ENCODE measurements at places on chromosomes 6 and 20.

GRCh38 chr20:32569380-32570305 is 15.5 kb downstream of the NOL4L start:
- DNase-seq, result no peak

DNA sequence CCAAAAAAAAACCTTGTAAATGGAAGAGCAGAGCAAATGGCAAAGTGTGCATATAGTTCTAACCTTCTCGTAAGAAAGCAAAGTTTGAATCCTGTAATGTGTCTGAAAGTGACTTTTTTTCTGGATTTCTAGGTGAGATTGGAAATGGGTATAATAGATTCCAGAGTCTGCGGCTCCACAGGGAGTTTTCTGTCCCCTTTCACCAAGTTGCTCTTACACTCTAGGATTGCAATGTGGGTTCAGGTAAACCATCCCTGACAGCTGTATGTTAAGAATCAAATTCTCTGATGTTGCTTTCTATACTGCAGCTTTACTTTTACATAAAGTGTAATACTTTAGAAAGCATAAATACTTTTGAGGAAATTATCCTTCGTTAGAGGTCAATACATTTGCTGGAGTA is 260.1 kb downstream of the PRL start:
- no peak for DNase-seq

DNA sequence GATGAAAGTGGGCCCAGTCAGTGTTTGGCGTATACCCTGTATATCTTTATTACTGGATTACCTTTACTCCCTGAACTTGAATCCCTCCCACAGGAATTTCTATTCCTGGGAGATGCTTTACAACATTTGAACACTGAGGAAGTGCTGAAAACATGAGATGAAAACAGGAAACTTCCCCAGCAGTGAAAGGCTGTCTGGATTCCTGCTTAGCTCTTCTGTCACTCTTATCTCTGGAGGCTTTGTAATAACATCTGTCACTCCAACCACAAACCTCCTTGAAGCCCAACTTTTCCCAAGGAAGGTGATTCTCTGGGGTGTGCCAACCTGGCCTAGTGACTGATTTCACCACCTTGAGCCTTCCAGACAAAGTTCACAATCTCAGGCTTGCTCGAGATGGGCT is 264.5 kb upstream of the BMP2 start:
- DNase-seq, result no peak

DNA sequence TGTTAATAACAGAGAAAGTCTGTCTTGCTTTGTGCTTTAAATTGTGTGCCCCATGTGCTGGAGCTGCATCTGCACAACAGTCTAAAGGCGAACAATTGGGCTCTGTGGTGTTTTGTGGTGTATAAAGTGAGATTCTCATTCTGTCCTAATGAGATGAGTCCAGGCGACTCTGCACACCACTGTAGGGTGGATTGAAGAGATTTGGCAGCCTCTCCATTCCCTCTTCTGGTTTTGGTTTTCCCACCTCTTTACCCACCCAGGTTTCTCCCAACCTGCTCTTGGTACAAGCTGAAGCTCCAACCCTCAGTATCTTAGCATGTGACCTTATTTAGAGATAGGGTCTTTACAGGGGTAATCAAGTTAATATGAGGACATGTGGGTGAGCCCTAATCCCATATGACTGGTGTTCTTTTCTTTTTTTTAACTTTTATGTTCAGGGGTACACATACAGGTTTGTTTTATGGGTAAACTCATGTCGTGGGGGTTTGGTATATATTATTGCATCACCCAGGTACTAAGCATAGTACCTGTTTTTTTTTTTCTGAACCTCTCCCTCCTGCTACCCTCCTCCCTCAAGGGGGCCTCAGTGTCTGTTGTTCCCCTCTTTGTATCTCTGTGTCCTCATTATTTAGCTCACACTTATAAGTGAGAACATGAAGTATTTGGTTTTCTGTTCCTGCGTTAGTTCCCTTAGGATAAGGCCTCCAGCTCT is 217.6 kb upstream of the DTNBP1 start:
- no peak for DNase-seq

GRCh38 chr6:35893246-35893645 is 27.7 kb downstream of the SRPK1 start:
- no peak for DNase-seq

GRCh38 chr6:12832226-12832735 is 115.7 kb downstream of the PHACTR1 start:
- no peak for DNase-seq

DNA sequence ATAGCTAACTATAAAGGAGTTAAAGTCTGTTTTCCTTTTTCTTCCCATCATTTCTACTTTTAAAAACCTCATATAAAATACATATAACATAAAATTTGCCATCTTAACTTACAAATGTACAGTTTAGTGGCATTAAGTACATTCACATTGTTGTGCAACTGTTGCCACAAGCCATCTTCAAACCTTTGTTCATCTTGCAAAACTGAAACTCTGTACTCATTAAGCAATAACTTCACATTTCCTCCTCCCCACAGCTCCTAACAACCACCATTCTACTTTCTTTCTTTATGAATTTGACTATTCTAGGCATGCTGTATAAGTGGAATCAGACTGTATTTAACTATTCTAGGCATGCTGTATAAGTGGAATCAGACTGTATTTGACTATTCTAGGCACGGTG is 4.5 kb downstream of the CCDC170 start:
- DNase-seq, result no peak

GRCh38 chr6:160735523-160735922 is 33.5 kb downstream of the PLG start:
- DNase-seq, result no peak

GRCh38 chr6:113115196-113115595 is 741.9 kb upstream of the MARCKS start:
- DNase-seq, result no peak

GRCh38 chr6:148513145-148514071 is 170.8 kb downstream of the SASH1 start:
- DNase-seq, result peak; percentile 80

- DNase-seq, result no peak
Observed at GRCh38 chr6:2055143-2055542, 190.3 kb downstream of the GMDS start.

GRCh38 chr6:144990784-144991183 is 705.6 kb downstream of the UTRN start:
- no peak for DNase-seq

DNA sequence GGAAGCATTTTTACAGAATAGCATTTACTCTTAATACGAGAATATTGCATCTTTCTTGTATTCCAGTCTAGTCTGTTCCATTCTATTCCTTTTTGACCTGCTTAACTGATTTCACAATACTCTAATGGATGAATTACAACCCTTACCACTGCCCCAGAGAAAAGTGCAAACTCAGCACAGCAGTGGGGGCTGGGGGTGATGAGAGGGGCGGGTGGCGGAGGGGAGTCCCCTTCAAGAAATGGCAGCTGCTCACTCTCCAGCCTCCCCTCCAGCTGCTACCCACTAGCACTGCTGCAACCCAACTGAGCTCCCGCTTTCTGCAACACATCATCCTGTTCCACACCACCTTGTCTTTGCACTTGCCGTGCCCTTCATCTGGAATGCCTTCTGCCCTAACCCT is 30.1 kb downstream of the PIM1 start:
- no peak for DNase-seq

DNA sequence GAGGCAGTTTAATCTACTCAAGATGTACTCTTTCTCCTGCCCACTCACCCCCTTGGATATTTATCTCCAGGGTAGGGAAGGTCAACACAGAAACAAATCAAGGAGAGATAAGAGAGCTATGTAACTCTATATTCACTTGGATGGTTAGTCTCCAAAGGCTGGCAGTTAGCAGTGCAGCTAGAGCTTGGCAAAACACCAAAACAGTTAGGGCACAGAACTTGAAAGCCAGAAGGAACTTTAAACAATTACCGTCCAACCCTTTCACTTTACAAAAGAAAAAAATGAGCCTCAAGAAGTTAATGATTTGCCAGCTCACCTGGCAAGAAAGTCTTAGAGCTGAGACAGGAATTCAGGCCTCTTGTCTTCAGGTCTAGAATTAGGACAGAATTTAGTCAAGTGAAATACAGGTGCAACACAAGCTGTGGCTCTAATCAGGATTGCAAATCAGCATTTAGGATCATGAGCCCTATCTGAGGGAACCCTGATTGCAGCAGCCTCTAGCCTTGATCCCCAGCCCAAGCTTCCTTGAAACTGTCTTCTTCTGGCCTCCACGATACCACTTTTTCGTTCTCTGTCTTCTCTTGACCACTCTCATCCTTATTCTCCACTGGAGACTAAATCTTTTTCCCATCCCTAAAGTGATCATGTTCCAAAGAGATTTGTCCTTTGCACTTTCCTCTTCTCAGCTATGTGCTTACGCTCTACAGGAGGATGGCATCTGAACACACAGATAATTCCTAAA is 14.9 kb downstream of the NEDD9 start:
- DNase-seq, result no peak

- DNase-seq, result no peak
Observed at GRCh38 chr20:41734506-41734945, 116.3 kb upstream of the CHD6 start.

- DNase-seq, result no peak
Observed at GRCh38 chr6:144857086-144857485, 572.0 kb downstream of the UTRN start.

GRCh38 chr6:4348462-4349112 is 213.2 kb upstream of the ECI2 start:
- DNase-seq, result no peak

DNA sequence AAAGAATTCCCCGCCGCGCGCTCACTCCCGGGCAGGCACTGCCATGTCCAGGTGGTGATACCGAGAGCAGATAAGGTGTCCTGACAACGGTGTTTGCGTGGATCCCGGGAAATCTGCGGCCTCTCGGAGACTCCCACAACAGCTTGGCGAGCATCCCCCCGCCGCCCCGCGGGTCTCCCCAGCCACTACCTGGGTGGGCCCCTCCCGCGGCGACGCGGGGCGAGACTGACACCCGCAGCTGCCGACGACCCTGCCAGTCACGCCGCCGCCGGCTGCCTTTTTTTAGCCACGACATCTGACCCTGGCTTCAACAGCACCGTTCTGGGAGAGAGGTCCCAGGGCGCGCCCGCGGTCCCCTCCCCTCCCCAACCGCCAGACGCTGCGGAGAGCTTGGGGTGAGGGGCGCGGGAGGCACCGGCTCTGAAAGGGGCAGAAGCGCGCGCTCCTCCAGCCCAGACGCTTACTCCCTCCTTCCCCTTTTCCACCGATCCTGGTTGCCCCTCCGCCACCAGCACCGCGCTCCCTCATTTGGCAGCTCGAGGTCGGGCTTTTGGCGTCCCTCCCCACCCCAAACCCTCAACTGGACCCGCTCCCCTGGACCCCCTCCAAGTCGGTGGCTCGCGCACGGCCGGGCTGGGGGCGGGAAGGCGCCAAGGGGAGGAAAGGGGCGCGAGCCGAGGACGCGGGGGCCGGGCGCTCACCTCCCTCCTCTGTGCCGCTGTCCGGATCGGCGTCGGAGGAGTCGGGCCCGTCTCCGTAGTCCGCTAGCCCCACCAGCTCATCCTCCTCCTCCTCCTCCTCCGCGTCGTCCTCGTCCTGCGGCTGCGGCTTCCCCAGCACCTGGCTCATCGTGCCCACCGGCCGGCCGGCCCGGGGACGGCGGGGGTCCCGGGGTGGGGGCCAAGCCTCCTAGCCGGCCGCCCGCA is 665 bp downstream of the RRAGD start:
- DNase-seq, result peak; percentile 68

DNA sequence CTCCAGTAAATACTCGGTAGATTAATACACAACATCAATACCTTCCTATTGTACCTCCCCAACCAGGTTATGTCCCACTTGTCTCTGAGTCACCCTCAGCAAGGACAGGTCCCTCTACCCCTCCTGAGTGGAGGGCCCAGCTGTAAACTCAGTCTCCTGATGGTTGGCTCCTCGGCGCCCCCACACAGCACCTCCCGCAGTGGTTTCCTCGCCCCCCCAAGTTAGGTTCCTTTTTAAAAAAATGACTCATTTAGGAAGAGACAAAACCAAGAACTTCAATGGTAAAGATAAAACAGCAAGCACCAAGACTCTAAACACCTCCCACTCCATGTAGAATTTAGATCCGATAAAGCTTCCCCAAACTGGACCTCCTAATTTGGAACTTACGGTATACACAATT is 83.5 kb downstream of the TRERF1 start:
- DNase-seq, result no peak

All from right forelimb (tissue), 1 donor.